ENCODE measurements at places on chromosomes 7 and 10.

GRCh38 chr10:114075093-114075492 is 31.4 kb downstream of the ADRB1 start:
- DNase-seq, result no peak

GRCh38 chr7:69739931-69740431 is 141.7 kb downstream of the AUTS2 start:
- DNase-seq, result peak; percentile 69

GRCh38 chr10:78614267-78614666 is 454.5 kb upstream of the ZMIZ1 start:
- no peak for DNase-seq

GRCh38 chr7:10346032-10346431 is 627.6 kb upstream of the PHF14 start:
- DNase-seq, result no peak

- DNase-seq, result no peak
Measured at GRCh38 chr10:66862687-66863258, 63.1 kb upstream of the LRRTM3 start.
